ENCODE measurements at places on chromosomes 2 and 18.

- DNase-seq: no peak
Measured at GRCh38 chr2:220123751-220124150, 496.3 kb downstream of the SLC4A3 start.

DNA sequence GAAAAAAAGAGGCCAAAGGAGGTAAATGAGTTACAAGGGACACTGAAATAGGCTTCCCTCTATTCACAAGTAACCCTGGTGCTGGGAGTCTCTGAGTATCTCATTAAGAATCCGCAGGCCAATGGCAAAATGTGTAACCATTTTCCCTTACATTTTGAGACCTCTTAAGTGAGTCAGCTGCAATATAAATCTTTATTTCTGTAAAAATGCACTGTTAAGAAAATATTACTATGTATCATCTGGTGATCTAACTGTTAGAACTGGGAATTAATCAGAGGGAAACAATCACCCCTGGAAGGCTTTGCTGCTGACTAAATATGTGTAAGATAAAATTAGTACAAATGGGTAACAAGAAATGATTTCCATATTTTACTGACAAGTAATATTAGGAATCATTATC lies 483.1 kb upstream of the CHST9 start:
- DNase-seq: no peak

GRCh38 chr2:37387148-37387835 lies 42.9 kb downstream of the QPCT start:
- DNase-seq: no peak

DNA sequence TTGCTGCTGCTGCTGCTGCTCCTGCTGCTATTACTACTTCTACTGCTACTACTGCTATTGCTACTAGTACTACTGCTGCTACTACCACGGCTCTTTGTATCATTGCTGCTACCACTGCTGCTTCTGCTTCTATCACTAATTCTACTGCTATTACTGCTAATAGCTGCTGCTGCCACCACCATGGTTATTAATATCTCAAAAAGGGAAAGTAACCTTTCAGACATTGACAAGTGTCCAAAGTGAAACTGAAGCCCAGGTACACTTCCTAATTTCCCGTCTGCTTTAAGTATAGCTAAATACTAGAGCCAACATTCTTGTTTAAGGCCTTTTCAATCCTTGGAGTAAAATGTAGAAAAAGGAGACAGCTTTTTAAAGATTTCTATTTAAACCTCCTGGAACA lies 45.4 kb upstream of the EHBP1 start:
- DNase-seq: no peak

DNA sequence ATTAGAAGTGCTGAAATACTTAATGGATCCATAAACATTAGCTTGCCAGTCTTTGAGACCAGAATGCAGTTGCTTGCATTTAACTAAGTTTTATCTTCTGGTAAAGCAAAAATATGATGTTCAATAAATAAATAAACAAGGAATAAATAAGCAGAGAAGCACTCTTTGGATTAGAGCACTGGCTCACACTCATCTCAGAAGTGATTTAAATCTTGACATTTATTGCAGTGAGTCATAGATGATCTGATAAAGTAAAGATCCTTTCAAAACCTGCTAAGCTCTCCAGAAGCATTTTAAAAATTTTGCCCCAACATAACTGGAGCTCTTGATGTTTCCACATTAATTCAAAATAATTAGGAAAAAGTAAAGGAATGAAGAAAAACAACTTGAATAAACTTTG lies 66.8 kb downstream of the KYNU start:
- no peak for DNase-seq

All from progenitor cell of endocrine pancreas (in vitro differentiated cells).